Neural crest cell (in vitro differentiated cells): ENCODE measurements at places on chromosomes 4 and X. TPM values are rescaled to one million over a fixed set of nuclear protein-coding genes. Genes with fewer than 3 reads are reported as not detected.

DNA sequence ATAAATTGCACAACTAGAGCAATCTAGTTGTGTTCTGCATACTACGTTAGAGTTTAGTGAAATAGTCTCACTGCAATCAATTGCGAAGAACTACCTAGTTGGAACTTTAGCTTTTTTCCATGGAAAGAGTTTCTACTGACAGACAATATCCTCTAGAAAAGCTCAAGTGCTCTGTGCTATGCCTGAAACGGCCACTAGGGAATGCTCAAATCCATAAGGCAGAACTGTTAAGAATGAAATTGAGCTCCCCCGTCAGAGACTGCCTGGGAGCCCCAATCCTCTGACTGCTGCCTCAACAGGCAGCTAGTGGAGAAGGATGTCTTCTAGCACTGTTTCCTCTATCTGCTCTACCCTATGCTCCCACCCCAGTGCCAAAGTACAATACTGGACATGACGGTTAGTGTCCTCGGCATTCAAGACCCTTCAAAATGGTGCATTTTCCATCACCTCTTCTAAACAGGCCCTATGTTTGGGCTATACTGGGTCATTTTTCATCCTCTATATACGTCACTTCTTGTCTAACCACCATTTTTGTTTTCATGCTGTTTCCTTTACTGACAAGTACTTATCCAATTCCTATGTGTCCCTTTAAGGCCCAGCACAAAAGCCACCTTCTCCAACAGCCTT is 35.3 kb downstream of the FRMD7 start:
- H3K27me3 ChIP-seq: peaks cover 3% of the 10 kb centered on the region
- H3K4me3 ChIP-seq: no peak overlapping the region
- peak; percentile 66 for DNase-seq
- peaks cover 7% of the 10 kb centered on the region for H3K4me1 ChIP-seq

- H3K27me3 ChIP-seq: no peaks in the 10 kb centered on the region
- no peak for DNase-seq
- H3K36me3 ChIP-seq: peaks cover 5% of the 10 kb centered on the region
- H3K4me3 ChIP-seq: no peak overlapping the region
These were observed 31.4 kb upstream of the PDLIM5 start for GRCh38 chr4:94420356-94420755.

DNA sequence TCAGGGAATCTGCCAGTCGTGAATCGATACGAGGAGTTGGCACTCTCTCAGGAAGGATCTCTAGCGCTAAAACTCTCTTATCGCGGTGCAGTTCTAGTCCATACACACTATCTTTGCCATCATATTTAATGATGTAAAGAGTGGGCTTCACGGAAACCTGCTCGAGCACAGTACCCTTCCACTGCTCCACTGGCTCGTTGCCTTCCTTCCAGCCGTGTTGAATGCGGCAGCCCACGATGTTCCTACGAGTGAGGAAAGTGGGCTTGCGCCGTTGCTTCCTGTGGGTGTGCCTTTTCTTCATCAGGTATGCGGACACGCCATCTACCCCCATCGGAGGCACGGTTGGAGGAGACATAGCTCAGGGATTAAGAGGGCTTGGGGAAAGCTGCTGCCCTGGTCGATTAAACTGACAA is 661 bp downstream of the SPIN4 start:
- no peaks in the 10 kb centered on the region for H3K27me3 ChIP-seq
- no peaks in the 10 kb centered on the region for H3K36me3 ChIP-seq
- no peak for DNase-seq
- H3K4me3 ChIP-seq: peak overlapping the region; percentile 92
- H3K27ac ChIP-seq: peak overlapping the region; percentile 96

GRCh38 chr4:83552924-83553323 is 17.0 kb downstream of the GPAT3 start:
- peaks cover 13% of the 10 kb centered on the region for H3K4me1 ChIP-seq
- no peak for DNase-seq
- no peak overlapping the region for H3K4me3 ChIP-seq
- no peaks in the 10 kb centered on the region for H3K27me3 ChIP-seq
- no peaks in the 10 kb centered on the region for H3K36me3 ChIP-seq

- no peak for DNase-seq
- peaks cover 16% of the 10 kb centered on the region for H3K36me3 ChIP-seq
- H3K27ac ChIP-seq: no peak overlapping the region
- peaks cover 70% of the 10 kb centered on the region for H3K4me1 ChIP-seq
These were observed 136.4 kb upstream of the FGF13 start for GRCh38 chrX:138847930-138848329.

- no peaks in the 10 kb centered on the region for H3K36me3 ChIP-seq
- H3K27me3 ChIP-seq: no peaks in the 10 kb centered on the region
- no peak for DNase-seq
- H3K4me3 ChIP-seq: no peak overlapping the region
- H3K4me1 ChIP-seq: no peaks in the 10 kb centered on the region
These were observed 85.9 kb upstream of the HELT start for GRCh38 chr4:184932343-184932742.

- DNase-seq: no peak
- peaks cover 4% of the 10 kb centered on the region for H3K27me3 ChIP-seq
- no peaks in the 10 kb centered on the region for H3K36me3 ChIP-seq
- peaks cover 24% of the 10 kb centered on the region for H3K4me1 ChIP-seq
These were observed 59.8 kb downstream of the TRAPPC11 start for GRCh38 chr4:183718876-183719275.

DNA sequence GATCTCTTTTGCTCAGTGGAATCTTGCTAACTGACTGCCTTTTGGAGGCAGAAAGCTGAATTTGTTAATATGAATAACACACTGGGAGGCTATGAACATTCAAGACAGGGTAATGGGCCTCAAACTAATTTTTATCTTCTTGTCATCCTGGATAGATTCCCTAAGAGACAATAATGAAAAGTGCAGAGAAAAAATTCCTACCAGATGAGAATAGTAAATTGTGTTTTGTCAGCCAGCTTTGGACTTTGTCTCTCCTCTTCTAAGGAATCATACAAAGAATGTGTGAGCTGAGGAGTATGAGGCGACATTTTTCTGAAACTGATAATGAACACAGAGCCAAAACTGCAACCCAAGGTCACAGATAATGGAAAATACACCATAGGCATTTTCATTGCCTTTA is 649.3 kb downstream of the IQCM start:
- no peak overlapping the region for H3K27ac ChIP-seq
- H3K4me1 ChIP-seq: peaks cover 13% of the 10 kb centered on the region
- H3K27me3 ChIP-seq: no peaks in the 10 kb centered on the region

- H3K4me1 ChIP-seq: peaks cover 12% of the 10 kb centered on the region
- peak overlapping the region; percentile 66 for H3K4me3 ChIP-seq
- no peak overlapping the region for H3K27ac ChIP-seq
- peaks cover 2% of the 10 kb centered on the region for H3K36me3 ChIP-seq
- peaks cover 19% of the 10 kb centered on the region for H3K27me3 ChIP-seq
These were observed 2.9 kb upstream of the MSL3 start for GRCh38 chrX:11754958-11755645.

GRCh38 chr4:8329859-8330761 is 60.6 kb downstream of the HTRA3 start:
- H3K27me3 ChIP-seq: no peaks in the 10 kb centered on the region
- H3K27ac ChIP-seq: no peak overlapping the region
- no peak for DNase-seq
- H3K4me3 ChIP-seq: no peak overlapping the region
- H3K4me1 ChIP-seq: no peaks in the 10 kb centered on the region
- peaks cover 1% of the 10 kb centered on the region for H3K36me3 ChIP-seq

PAGE1 gene
- not detected in 2 replicates for total RNA-seq

IL2 gene
- total RNA-seq: not detected in 2 replicates

SERTM2 gene
- 0.11 TPM in 1 of 2 replicates, not detected in the other for total RNA-seq

BEX5 gene
- 3.1 and 3.8 TPM in 2 replicates for total RNA-seq

UGT2B10 gene
- total RNA-seq: not detected in 2 replicates
